ENCODE measurements at places on chromosomes 11 and 22.

GRCh38 chr11:40294349-40294735 is 1165.1 kb downstream of the LRRC4C start:
- DNase-seq, result no peak

GRCh38 chr11:11640996-11641395 is 19.2 kb upstream of the GALNT18 start:
- DNase-seq, result no peak

- DNase-seq, result no peak
These were observed 6.0 kb downstream of the SYCE3 start for GRCh38 chr22:50556703-50557102.

GRCh38 chr11:118705111-118705741 is 25.8 kb upstream of the TREH start:
- DNase-seq, result no peak

GRCh38 chr11:72834905-72835304 is 20.7 kb downstream of the ATG16L2 start:
- no peak for DNase-seq

DNA sequence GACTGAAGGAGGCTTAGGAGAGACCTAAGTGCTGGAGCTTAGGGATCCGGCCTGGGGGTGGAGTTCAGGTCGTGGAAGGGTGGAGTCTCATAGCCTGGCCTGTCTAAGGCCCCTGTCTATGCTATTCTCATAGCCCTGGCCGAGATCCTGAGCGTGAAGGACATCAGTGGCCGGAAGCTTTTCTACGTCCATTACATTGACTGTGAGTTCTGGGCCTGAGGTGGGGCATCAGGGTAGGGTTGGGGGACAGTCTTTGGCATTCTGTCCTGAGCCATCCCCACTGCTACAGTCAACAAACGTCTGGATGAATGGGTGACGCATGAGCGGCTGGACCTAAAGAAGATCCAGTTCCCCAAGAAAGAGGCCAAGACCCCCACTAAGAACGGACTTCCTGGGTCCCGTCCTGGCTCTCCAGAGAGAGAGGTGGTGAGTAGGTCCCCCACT is 603 bp downstream of the KAT5 start:
- no peak for DNase-seq

GRCh38 chr11:109349276-109350080 is 72.5 kb upstream of the C11orf87 start:
- no peak for DNase-seq

GRCh38 chr22:40279017-40279416 is 67.3 kb upstream of the ADSL start:
- DNase-seq, result no peak

- no peak for DNase-seq
These were observed 16.7 kb downstream of the CLDN5 start for GRCh38 chr22:19507534-19507861.

Measured in pulmonary artery endothelial cell (primary cell).